ENCODE measurements at places on chromosomes 6 and 20. TPM values are rescaled to one million over a fixed set of nuclear protein-coding genes. Genes with fewer than 3 reads are reported as not detected.

KIAA1755 gene
- 4.7 TPM for total RNA-seq

FOXA2 gene
- not detected for total RNA-seq

DNAH8 gene
- not detected for total RNA-seq

RNF182 gene
- 9.7 TPM for total RNA-seq

ENPP5 gene
- total RNA-seq: 3.6 TPM

PSORS1C2 gene
- not detected for total RNA-seq

AKAP12 gene
- total RNA-seq: 45.4 TPM

TBXT gene
- not detected for total RNA-seq

WFDC2 gene
- not detected for total RNA-seq

TTK gene
- 2.5 TPM for total RNA-seq

BTNL2 gene
- total RNA-seq: not detected

GTSF1L gene
- total RNA-seq: not detected

GLP1R gene
- not detected for total RNA-seq

PRDM13 gene
- not detected for total RNA-seq

DSN1 gene
- 10.4 TPM for total RNA-seq

RPP21 gene
- total RNA-seq: 17.9 TPM

KCNK5 gene
- total RNA-seq: 0.03 TPM

HLA-DRB1 gene
- 1.3 TPM for total RNA-seq

THEMIS gene
- total RNA-seq: not detected

VIP gene
- total RNA-seq: 0.10 TPM

HLA-DQB1 gene
- not detected for total RNA-seq

MOG gene
- total RNA-seq: not detected

ADGRG6 gene
- total RNA-seq: 2.1 TPM

HDGFL1 gene
- total RNA-seq: not detected

MYB gene
- 0.33 TPM for total RNA-seq

CNPY3 gene
- 62.5 TPM for total RNA-seq

RIMS4 gene
- total RNA-seq: 1.3 TPM

ANGPT4 gene
- total RNA-seq: not detected

MRAP2 gene
- 2.7 TPM for total RNA-seq

C20orf204 gene
- total RNA-seq: 0.76 TPM

GRM1 gene
- total RNA-seq: 0.07 TPM

TPD52L1 gene
- total RNA-seq: 32.4 TPM
